ENCODE measurements at places on chromosomes 2 and 18. TPM values are rescaled to one million over a fixed set of nuclear protein-coding genes. Genes with fewer than 3 reads are reported as not detected.
A peak's percentile ranks its signal among the peaks of the same experiment; 100 is the strongest.

Gene REG3A
- not detected for total RNA-seq

- H3K27me3 ChIP-seq = no peaks in the 10 kb centered on the region
- no peaks in the 10 kb centered on the region for H3K4me1 ChIP-seq
- peak; percentile 2 for DNase-seq
- H3K4me3 ChIP-seq = no peak overlapping the region
- no peaks in the 10 kb centered on the region for H3K36me3 ChIP-seq
Measured at GRCh38 chr18:52160636-52161035, 179.4 kb upstream of the DCC start.

- H3K27ac ChIP-seq = no peak overlapping the region
- DNase-seq = peak; percentile 79
- no peak overlapping the region for H3K4me3 ChIP-seq
- H3K36me3 ChIP-seq = no peaks in the 10 kb centered on the region
- no peaks in the 10 kb centered on the region for H3K4me1 ChIP-seq
- H3K27me3 ChIP-seq = no peaks in the 10 kb centered on the region
Measured at GRCh38 chr2:219433666-219434467, 776 bp upstream of the SPEG start.

- H3K4me1 ChIP-seq = peaks cover 13% of the 10 kb centered on the region
- peak overlapping the region; percentile 40 for H3K27ac ChIP-seq
- H3K36me3 ChIP-seq = no peaks in the 10 kb centered on the region
- no peak for DNase-seq
- peak overlapping the region; percentile 73 for H3K4me3 ChIP-seq
Measured at GRCh38 chr2:201183365-201183727, 405 bp downstream of the CASP10 start.

Gene PSMA8
- not detected for total RNA-seq

GRCh38 chr2:217065012-217065290 is 205.1 kb upstream of the TNP1 start:
- H3K36me3 ChIP-seq = no peaks in the 10 kb centered on the region
- H3K4me1 ChIP-seq = peaks cover 19% of the 10 kb centered on the region
- H3K4me3 ChIP-seq = peak overlapping the region; percentile 50
- DNase-seq = peak; percentile 33

Gene PID1
- 4.9 TPM for total RNA-seq

Data from GM23248 (cell line).